ENCODE measurements at places on chromosomes 16 and 17. TPM values are rescaled to one million over a fixed set of nuclear protein-coding genes. Genes with fewer than 3 reads are reported as not detected.

DNA sequence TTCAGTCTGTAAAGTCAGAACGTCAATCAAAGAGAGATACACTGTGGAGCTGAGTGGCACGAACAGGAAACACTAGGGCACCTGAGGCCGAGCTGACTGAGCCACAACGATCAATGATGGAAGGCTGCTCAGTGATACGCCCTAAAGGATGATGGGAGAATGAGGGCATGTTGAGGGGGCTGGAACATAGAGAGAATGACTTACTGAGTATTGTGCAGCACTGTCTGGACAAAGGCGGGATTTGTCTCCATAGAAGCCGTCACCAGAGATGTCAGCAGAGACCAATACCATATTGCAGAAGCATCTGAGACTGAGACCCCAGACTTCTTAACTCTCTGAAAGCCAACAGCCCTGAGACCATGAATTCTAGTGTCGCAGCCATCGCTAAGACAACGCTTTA is 33.4 kb downstream of the ZZEF1 start:
- DNase-seq: no peak

The ACSM2A gene
- total RNA-seq: not detected

The GLG1 gene
- total RNA-seq: 32.9 TPM

DNA sequence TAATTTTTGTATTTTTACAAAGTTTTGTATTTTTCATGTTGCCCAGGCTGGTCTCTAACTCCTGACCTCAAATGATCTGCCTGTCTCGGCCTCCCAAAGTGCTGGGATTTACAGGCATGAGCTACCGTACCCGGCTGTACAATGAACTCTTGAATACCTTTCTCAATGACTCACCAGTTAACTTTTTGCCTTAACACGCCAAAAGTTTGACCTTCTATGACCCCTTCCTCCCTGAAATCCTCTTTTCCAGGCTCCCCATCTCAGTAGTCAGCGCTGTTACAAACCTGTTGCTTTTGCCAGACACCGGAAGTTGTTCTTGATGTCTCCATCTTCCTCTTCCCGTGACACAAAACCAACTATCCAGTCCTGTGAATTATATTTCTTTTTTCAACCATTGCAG is 158.1 kb upstream of the ASIC2 start:
- DNase-seq: no peak

- DNase-seq: no peak
These were observed 149.1 kb downstream of the PRKCA start for GRCh38 chr17:66451188-66452149.

The SAP30BP gene
- total RNA-seq: 69.2 TPM

DNA sequence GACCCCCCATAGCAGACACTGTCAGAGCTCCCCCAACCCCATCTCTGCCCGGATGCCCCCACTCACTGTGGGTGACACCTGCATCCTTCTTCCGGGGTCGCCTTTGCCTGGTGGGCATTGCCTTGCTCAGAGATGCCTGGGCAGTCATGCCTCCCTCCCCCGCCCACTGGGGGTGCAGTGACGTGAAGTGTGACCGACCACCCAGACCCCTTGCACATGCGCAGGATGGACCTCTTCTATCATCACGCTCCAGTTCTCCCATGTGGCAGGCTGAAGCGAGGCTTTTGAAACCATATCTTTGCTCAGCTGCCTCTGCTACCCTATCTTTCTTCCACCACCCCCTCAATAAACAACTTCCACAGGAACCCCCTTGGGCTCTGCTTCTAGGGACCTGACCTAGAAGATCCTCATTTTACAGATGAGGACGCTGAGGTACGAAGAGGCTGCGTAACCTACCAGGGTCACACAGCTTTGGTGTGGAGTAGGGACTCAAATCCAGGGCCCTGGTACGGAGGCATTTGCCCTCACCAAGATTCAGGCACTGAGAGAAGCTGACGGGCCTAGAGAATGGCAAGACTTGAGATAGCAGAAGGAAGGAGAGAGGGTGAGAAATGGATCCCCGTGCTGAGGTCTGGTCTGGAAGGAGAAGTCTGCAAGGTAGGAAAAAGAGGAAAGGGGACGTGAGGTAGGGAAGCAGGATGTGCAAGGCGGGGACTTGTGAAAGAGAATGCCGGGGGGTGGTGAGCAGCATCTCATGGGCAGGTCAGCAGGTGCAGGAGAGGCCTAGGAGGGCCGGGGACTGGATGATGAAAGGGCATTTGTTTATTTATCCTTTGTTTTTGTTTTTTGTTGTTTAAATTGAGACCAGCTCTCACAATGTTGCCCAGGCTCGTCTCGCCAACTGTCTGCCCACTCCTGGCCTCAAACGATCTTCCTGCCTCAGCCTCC is 14.4 kb downstream of the NLRC5 start:
- no peak for DNase-seq

The ACSM2B gene
- total RNA-seq: not detected

DNA sequence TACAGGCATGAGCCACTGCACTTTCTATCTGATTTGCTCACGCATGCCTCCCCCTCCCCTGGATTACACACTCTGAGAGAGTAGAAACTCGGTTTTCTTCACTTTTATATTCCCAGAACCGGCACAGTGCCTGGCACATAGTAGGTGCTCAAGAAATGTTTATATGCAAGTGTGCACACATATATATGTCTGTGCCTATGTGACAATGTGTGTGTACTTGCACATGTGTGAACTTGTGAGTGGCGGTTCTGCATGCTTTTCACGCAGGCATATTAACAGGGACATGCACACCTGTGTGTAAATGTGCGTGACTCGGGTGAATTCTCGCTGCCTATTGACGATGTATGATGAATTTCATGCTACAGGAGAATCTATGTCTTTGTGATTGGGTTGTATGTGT is 22.1 kb upstream of the IL21R start:
- no peak for DNase-seq

DNA sequence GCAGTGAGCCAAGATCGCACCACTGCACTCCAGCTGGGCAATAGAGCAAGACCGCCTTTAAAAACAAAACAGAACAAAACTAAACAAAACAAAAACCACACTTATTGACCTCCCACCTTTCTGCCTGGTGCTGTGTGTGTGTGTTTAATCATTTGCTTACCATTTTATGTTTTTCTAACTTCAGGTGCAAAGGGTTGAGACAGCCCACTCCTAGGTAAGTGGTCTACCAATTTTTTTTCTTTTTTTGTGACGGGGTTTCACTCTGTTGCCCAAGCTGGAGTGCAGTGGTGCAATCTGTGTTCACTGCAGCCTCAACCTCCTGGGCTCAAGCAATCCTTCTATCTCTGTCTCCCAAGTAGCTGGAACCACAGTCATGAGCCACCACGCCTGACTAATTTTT is 65.8 kb downstream of the SALL1 start:
- DNase-seq: no peak

DNA sequence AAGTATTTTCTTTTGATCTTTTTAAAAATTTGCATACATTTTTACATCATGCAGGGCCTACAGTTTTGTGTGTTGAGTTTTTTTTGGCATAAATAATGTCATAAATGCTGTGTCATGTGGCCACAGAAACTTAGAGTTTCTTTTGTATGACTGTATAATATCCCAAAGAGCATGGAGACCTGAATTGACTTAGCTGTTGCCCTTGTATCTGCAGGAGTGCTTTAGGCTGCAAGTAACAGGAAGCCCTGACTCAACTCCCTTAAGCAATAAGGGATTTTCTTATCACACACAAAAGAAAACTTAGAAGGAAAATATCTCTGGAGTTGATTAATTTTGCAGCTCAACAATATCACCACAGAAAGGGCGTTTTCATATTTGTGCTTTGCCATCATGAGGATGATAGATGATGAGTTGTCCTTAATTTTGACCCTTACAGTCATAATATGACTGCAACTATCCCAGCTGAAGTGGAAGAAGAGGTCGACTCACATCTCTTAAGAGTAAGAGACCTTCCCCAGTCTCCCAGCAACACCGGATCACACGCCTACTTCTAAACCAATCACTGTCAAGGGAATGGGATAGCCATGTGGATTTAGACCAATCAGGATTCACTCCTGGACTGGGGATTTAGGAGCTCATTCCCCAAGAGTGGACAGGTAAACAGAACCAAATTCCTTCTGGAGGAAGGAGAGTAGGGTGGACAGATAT is 138.9 kb downstream of the GSG1L start:
- no peak for DNase-seq

GRCh38 chr17:78409191-78409928 is 30.9 kb downstream of the PGS1 start:
- no peak for DNase-seq

DNA sequence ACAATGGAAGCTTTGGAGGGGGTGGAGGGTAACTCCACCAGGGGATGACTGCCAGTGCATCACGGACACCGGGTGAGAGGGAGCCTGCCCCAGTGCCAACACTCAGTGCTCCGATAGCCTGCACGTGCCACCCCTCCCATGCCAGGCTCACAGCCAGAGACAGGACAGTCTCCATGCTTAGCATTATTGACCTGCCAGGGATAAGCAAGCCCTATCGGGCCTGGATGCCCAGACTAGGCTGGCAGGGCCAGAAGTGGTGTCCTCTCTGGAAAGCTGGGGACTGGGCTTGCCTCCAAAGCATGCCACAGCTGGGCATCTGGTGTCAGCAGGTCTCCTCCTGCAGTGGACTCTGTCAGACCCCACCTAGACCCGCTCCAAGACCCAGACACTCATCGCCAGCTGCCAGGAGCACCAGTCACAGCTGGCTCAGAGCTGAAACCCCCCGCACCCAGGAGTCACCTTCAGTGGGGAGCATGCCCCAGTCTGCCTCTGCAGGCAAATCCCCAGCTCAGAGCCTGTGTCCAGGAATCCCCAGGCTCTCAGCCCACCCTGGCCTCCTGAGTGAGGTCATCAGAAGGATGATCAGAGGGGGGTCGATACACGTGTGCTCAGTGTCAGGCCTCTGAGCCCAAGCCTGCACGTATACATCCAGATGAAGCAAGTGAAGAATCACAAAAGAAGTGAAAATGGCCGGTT is 1.8 kb upstream of the RHBDF1 start:
- no peak for DNase-seq

- DNase-seq: no peak
These were observed 33.7 kb downstream of the MBTPS1 start for GRCh38 chr16:84082835-84083569.

DNA sequence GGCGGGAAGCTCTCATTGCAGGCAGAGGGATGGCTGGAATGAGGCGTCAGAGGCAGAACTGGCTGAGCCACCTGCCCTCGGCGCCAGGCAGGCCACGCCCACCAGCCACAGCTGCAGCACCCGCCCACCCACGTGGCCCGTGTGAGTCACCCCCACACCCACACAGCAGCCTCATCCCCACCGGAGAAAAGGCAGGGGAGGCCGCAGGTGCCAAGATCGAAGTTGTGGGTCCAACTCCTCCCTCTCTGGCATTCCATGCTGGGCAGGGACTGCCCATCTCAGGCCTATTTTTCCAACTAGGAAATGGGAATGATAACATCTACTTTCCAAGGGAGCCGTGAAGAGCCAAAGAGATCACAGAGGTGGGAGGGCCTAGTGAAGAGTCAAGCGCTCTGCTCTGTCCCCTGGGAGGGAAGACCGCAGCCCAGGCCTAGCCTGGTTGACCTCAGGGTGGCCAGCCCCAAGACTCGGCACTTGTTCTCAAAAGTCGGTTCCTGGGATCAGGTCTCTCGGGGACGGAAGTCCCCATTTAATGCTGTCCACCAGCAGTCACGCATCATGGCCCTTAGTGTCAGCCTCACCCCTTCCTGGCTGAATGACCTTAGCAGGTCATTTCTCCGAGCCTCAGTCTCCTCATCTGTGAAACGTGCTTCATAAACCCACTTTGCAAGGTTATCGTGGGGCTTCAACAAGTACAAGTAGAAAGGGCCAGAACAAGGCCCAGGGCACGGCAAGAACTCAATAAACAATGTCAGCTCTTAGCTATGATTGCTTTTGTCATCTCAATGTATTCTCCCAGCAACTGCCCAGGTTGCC is at the start of gene TRPV3:
Gene TRPV3, minus strand, starts transcription at position 45 of the 816 bp plus-strand sequence. CDS start 2,962 bp downstream, outside the sequence.
- no peak for DNase-seq

The CCL16 gene
- total RNA-seq: not detected

The PCGF2 gene
- total RNA-seq: not detected

- no peak for DNase-seq
These were observed 150.6 kb downstream of the MSI2 start for GRCh38 chr17:57406981-57407286.

- DNase-seq: no peak
These were observed 19.4 kb downstream of the C17orf100 start for GRCh38 chr17:6670999-6671398.

DNA sequence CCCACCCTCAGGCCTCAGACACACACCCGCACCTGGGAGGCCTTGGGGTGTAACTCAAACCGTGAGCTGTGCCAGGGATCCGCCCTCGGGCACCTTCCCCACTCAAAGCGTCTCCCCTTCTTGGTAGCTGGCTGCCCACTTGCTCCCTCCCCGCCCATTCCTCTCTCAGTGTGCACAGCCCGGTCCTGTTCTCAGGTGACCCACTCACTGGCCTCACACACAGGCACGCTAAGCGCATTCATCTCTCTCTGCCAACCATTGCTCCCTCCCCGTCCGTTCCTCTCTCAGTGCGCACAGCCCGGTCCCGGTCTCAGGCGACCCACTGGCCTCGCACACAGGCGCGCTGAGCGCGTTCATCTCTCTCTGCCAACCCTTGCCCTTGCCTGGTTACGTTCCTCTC is 20.8 kb downstream of the WDR45B start:
- no peak for DNase-seq

The FASN gene
- total RNA-seq: 80.8 TPM

The PKMYT1 gene
- 7.3 TPM for total RNA-seq

- no peak for DNase-seq
These were observed 367.7 kb upstream of the CDH11 start for GRCh38 chr16:65489531-65490023.

DNA sequence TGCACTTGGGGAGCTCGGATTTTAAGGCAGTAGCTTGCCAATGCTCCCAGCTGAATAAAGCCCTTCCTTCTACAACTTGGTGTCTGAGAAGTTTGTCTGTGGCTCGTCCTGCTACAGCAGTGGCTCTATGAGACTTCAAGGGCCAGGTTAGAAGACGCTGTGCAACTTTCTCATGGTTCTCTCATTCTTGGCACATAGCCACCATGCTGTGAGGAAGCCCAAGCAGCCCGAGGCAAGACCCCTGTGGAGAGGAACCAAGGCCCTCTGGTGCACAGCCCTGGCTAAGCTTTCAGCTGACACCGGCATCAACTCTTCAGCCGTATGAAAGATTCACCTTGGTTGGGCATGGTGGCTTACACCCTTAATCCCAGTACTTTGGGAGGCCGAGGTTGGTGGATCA is 116.9 kb upstream of the EEF2KMT start:
- DNase-seq: no peak

- DNase-seq: no peak
These were observed 318.9 kb downstream of the MAP2K6 start for GRCh38 chr17:69733171-69734012.

GRCh38 chr17:34634551-34635160 is 55.3 kb downstream of the TMEM132E start:
- DNase-seq: no peak

DNA sequence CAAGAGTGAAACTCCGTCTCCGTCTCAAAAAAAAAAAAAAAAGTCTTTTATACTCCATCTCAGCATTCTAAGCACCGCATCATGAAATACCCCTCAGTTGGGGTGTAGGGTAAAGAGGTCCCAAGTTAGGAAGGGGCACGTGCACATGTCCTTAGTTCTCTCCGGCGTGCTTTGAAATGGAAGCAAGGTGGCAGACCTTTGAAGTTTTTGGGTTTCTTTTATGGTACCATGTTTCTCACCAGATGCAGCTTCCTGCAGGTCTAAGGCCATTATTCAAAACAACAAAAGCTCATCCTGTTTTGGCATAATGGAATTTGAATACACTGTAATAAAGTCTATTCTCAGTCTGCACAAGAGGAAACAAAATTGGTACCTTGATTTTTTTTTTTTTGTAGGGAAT is 9.6 kb downstream of the EMC8 start:
- DNase-seq: no peak

GRCh38 chr17:2874189-2874686 is 78.0 kb downstream of the RAP1GAP2 start:
- no peak for DNase-seq

The PRSS22 gene
- not detected for total RNA-seq
